HCT116 (cell line): ENCODE measurements at places on chromosomes 6 and 20. TPM values are rescaled to one million over a fixed set of nuclear protein-coding genes. Genes with fewer than 3 reads are reported as not detected.

DNA sequence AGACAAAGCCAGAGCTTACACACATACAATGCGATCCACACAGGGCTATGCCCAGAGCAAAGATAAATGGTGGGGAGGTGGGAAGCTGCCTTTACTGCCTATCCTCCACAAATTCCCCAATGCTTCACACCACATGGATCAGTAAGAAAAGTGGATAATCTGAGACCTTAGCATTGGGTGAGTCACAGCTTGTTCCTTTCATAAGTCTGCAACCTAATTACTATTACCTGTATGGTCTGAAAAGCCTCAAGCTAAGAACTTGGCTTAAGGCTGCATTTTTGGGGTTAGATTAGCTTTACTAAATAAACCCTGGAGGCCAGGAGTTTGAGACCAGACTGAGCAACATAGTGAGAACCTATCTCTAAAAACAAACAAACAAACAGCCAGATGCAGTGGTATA, 66.0 kb upstream of the BTBD3 start:
- no peak for DNase-seq

- no peak for DNase-seq
These were observed 43.0 kb downstream of the MRS2 start for GRCh38 chr6:24445704-24446103.

DNA sequence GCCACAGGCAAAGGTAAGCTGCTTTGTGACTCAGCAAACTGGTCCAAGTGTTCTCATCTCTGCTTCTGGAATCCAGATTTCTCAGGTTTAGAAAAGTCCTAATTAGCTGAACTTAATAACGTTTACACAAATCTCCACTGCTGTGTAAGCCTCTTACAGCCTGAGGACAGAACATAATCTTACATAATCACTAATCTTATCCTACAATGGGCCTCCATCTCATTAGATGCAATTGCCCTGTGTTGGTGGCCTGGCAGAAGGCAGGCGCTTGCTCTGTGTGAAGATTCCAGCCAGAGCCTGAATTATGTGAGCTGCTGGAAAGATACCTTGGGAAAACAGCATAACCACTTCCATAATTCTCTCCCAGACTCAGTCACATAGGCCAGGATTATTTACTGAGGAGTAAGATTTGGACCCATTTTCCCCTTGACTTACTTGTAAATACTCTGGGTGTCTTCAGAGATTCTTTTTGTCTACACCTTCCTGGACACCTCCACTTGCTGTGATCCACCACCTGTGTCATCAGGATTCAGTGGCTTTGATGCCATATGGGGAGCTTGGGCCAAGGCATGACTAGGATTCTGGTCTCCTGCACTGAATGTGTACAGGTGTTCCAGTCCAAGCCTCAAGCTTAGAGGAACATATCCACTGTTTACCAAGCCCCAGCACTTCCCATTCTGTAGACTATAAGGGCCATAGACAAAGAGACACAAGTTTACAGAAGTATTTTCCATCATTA, 104.4 kb downstream of the C6orf118 start:
- DNase-seq = no peak

GRCh38 chr20:47267621-47268020, 88.9 kb downstream of the ZMYND8 start:
- DNase-seq = no peak

SLPI gene
- 5.4 TPM for total RNA-seq

DNA sequence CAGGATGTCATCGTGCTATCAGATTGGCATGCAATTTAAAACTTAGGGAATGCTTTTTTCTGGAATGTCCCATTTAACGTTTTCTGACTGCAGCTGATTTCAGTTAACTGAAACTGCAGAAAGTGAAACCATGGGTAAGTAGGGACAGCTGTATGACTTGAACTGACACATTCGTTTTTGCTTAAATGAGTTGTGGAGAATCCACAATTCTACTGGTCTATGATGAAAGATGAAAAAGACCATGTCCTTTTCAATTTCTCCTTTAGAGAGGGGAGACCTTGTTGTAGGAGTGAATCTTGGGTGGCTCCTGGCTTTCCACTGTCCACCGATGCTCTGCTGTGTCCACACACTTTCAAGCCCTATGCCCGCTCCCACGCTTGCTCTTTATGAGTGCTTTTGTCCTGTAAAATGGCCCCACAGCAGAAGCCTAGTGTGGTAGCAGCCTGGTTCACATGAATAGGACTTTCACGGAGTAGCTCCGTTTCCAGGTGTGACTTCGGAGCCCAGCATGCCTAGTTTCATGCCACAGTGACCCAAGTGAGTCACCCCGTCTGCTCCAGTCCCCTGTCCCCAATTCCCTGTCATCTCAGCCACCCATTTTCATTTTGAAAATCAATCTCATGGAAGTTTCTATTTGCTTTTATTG, 21.9 kb downstream of the DYNLT1 start:
- DNase-seq = no peak
